ENCODE measurements at places on chromosomes 5 and 9. TPM values are rescaled to one million over a fixed set of nuclear protein-coding genes. Genes with fewer than 3 reads are reported as not detected.
A peak's percentile ranks its signal among the peaks of the same experiment; 100 is the strongest.

Gene FANCG
- 11.5 TPM for total RNA-seq

Gene NUTM2G
- not detected for total RNA-seq

DNA sequence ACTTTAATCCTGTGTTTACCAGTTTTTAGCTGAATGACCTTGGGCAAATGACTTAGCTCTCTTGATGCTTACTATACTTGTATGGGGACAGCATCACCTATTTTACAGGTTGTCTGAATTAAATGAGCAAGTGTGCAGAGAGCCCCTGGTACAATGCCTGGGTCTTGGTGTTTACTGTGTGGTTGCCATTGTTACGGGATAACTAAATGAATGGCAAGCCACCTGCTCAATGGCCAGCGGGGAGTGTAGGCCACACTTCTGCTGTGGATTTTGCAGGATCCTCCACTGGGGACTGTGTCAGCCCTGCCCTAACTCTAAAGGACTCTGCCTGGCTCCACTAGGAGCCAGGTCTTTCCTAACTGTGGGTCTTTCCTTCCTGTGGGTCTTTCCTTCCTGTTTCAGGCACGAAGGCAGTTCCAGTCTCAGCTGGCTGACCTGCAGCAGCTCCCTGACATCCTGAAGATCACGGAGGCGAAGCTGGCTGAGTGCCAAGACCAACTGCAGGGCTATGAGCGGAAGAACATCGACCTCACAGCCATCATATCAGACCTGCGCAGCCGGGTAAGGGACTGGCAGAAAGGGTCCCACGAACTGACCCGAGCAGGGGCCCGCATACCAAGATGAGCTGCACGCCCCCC, 10.3 kb upstream of the GLE1 start:
- no peak for DNase-seq

DNA sequence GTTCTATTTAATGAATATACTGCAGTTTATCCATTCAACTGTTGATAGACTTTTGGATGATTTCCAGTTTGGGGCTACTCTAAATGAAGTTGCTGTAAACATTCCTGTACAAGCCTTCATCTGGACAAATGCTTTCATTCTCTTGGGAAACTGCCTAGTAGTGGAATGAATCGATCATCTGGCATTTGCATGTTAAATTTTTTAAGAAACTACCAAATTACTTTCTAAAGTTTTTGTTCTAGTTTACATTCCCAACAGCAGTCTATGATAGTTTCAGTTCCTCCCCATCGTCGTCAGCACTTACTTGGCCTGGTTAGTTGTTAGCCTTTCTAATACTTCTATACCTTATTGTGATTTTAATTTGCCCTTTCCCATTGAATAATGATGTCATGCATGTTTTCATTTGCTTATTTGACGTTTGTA, 306.3 kb downstream of the FER start:
- DNase-seq, result peak; percentile 28

DNA sequence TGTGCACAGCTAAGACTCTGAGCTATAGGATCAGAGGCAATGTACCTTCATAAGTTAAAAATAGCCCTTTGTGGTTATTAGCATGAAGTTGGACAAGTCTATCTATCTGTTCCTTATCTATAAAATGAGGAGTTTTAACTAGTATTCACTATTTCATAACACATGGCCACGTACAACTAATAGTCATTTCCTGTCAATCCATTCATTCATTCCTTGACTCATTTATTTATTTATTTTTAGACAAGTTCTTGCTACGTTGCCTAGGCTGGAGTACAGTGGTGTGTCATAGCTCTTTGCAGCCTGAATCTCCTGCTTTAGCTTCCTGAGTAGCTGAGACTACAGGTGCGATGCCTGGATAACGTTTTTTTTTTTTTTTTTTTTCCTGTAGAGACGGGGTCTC, 92.1 kb downstream of the NR3C1 start:
- DNase-seq, result peak; percentile 86

Gene LOX
- total RNA-seq, result 440 TPM

DNA sequence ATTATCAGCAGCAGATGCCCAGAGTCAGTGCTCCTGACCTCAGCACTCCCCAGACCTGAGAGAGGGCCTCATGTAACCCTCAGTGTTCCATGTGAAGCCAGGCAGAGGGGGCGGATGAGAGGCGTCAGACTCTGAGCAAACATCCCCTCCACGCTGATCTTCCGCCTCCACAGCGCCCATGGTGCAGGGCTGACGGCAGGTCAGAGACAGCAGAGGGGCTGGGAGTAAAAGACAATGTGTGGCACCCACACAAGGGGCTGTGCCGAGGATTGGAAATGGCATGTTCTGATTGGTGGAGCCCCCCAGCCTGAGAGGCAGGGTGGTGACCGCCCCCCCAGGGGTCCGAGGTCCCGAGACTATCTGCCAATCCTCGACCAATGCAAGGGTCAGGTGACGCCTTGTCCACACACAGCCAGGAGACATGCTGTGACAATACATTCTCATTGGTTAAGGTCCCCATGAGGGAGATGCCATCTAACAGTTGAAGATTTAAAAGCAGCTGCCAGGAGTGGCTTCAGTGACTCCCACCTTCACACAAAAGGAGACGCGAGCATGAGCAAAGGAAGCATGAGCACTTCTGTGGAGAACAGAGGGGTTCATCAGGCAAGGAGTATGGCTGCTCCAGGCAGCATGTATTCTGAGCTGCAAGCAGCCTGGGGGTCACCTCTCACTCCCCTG, 19.3 kb upstream of the SLC25A51 start:
- DNase-seq, result no peak

Gene SLC22A5
- 1.9 TPM for total RNA-seq

Gene ADCY2
- not detected for total RNA-seq

Gene RNF208
- total RNA-seq, result not detected

- no peak for DNase-seq
These were observed 21.2 kb downstream of the CAST start for GRCh38 chr5:96683392-96683791.

DNA sequence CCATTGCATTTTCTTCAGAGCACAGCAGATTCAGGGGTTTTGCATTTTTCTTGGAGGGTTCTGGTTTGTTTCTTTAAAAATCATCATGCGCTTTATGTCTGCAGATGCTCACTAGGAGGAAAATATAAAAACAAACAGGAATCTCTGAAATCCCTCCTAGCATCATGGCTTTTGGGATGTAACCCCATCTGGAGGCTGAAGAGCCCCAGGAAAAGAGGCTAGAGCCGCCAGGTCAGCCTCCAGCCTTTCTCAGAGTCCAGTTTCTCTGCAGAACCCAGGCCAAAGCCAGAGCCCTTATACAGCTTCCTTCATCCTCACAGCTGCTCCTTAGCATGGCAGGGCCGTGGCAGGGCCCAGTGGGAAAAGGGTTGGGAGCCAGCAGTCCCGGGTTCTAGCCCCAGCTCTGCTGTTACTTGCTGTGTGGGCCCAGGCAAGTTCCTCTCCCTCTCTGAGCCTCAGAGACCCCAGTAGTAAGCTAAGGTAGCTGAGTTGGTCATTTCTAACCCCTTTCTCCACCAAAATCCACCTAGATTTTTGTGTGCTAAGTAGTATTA, 62.1 kb downstream of the PAX5 start:
- DNase-seq, result no peak

DNA sequence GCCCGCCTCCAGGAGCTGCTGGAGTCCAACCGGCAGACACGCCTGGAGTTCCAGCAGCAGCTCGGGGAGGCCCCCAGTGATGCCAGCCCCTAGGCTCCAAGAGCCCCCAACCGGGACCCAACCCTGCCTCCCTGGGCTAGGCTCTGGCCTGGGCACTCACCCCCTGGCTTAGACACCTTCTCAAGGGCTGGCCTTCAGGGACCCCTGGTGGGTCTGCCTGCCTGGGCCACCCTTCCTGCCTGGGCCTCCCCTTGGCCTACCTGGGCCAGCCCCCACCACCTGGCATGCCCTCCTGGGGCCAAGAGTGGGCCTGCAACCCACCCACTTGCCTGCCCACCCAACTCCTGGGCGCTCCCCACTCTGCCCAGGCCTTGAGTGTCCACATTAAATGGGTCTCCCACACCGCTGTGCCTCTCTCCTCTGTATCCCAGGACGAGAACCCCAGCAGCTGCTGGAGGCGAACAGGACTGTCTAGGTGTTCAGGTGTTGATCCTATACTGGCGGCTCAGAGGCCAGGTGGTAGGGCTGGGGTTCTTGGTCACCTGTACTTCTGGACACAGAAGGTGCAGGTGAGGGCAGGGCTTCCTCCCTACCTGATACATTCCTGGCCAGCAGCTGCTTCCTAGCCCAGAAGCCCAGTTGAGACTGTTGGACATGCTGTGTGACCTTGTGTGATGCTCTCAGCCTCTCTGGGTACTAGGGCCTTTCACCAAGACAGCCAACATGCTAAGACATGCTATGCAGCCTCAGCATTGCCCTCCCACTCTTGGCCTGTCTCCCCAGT, 3.6 kb downstream of the BBLN start:
- no peak for DNase-seq

Gene TSLP
- not detected for total RNA-seq

Gene GNA14
- total RNA-seq, result not detected

DNA sequence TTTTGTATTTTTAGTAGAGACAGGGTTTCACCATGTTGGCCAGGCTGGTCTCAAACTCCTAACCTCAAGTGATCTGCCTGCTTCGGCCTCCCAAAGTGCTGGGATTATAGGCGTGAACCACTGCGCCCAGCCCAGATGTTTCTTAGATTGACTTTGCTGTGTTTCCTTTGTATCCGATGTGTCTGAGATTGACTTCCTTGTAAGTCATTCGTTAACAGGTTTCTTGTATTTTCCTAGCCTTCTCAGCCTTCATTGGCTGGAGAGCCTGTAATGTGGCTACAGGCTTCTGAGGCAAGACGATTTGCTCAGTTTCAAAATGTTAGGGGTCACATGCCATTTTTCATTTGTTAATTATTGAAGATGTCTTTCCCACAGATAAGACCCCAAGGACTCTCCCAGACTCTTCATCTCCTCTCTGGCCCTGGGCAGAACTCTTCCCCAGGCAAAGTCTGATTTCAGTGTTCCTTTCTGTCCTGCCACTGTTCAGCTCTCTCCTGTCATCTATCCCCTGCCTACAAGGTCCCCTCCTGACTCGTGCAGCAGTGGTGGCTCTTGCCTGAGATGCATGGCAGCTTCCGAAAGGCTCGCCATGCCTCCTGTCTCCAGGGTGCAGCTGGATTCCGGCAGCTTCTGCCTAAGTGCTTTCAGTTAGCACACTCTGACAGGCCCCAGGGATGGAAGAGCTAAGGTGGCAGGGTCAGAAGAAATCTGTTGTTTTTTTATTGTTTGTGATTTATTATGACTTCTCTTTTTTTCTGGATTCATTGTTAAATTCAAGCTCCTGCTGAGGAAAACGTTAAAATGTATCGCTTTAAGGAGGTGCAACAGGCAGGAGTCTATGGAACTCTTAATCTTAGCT, 206.4 kb downstream of the AOPEP start:
- no peak for DNase-seq

Gene ARL14EPL
- total RNA-seq, result not detected

DNA sequence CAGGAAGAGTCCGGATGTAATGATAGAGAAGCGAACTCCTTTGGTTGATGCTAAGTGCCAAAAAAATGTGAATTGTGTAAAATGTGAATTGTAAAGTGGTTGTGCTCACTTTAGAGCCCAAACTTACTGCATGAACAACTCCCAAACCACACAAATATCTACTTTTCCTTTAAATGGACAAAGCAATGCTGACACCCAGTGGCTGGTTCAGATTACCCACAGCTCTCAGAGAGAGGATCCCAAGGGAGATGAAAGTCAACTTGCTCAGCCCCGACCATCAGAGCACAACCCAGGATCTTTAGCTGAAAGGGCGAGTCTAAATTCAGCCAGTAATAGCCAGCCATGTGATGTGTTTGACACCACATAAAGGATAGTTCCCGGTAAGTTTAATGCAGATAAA, 133.7 kb downstream of the NMUR2 start:
- DNase-seq, result peak; percentile 4

DNA sequence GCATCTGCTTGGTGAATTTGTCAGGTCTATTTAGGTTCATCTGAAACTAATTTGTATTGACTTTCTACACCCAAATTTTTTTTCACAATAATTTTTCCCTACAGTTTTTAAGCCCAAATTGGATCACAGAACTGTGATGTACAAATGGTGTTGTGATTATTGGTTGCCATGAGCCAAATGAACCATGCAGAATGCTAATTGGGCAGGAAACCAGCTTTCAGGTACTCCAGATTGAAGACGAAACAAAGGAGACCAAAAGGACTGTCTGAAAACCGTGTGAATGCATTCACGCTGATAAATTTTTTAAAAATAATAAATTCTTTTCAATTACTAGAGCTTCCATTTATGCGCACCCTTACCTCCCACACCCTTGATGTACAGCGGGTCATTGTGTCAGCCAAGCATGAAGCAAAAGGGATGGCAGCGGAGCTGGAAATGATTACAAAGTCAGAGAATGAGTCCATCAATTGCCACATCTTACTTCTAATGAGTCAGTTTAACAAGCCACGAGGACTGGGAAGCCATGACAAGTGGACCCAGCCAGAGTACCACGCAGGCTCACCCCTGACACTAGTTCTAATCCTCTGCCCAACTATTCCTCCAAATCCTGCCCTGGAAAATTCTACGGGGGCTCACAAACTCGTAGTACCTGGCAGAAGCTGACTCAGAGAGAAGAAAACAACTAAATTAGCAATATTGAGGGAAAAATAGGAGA, 66.5 kb downstream of the SEMA6A start:
- DNase-seq, result peak; percentile 45

GRCh38 chr5:56023296-56023695, 28.5 kb upstream of the IL6ST start:
- DNase-seq, result no peak

Gene IL33
- total RNA-seq, result 4.7 TPM

GRCh38 chr9:95733741-95734666, 141.5 kb upstream of the ERCC6L2 start:
- DNase-seq, result no peak

- no peak for DNase-seq
These were observed 65.9 kb downstream of the PRDM6 start for GRCh38 chr5:123154886-123155445.

GRCh38 chr5:138654281-138654867, 79.2 kb upstream of the HSPA9 start:
- peak; percentile 42 for DNase-seq

Gene RABEPK
- total RNA-seq, result 25.0 TPM

DNA sequence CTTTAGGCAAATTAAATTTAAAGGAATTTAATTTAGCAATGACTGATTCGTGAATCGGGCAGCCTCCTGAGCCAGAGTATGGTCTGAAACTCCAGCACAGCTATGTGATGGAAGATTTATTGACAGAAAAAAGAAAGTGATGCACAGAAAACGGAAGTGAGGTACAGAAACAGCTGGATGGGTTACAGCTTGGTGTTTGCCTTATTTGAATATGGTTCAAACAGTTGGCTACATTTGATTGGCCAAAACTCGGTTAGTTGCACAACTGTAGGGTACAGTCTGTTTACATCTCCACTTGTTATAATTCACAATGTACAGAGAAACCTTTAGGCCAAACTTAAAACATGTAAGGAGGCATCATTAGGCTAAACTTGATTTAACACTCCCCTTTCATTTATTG, 1716.1 kb upstream of the C9orf72 start:
- no peak for DNase-seq

Data from GM23248 (cell line).